Activated T-cell treated with anti-CD3 and anti-CD28 coated beads for 4 hours (primary cell): ENCODE measurements at places on chromosomes 12 and 14.

DNA sequence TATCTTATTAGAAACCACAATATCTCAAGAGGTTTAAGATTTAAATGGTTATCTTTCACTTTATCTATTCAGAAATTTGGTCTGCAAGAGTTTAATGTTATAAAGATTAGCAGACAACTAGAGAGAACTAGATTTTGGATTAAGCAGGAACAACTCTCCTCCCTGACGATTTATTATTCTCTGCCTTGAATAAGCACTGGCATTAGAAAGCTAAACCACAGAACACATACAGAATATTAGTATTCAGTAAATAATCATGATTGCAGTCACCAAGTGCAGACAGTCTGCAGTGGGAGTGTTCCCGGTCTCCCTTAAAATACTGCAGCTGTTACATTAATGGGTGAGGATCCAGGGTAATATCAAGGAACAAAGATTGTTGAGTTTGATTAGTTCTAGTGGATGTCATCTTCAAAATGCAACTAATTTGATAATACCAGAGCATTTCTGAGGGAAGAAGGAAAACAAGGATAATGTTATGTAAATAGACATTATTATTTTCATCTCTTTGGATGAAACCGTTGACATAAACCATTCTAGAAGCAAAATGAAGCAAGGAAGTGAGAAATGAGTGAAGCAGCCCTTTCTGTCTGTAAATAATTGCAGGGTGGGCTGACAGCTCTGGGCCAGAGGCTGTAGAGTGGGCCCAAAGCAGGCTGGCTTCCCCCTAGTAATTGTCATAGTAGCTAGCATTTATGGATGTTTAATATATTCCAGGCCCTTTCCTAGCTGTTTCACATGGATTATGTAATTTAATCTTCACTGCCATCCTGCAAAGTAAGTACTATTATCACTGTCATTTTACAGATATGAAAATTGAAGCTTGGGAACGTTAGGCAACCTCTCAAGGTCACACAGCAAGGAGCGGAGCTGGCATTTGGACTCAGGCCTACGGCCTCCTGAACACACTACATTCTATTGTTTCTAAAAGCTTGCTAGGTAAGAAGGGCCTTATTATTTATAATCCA, 79.4 kb downstream of the DYRK2 start:
- no peak for DNase-seq

- DNase-seq, result no peak
These were observed 36.0 kb upstream of the GLIPR1 start for GRCh38 chr12:75444429-75445136.

GRCh38 chr14:100714258-100714892, 12.3 kb upstream of the DLK1 start:
- no peak for DNase-seq

DNA sequence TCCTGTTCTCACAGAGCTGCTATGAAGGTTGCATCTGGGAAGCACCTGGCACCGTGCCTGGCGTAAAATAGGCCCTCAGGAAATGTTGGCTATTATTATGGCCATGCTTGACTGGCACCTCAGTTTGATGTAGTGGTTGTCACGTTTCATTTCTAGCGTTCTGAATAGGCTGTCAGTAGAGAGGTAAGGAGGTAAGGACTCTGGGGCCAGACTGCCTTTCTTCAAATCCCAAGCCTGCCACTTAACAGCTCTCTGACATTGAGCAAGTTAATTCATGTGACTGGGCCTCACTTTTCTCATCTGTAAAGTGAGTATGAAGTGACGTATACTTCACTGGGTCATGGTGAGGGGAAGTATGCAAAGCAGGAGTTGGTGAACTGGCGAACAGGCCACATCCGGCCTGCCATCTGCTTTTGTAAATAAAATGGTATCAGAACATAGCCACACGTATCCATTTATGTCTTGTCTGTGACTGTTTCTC, 196.2 kb downstream of the CACNA1C start:
- no peak for DNase-seq

DNA sequence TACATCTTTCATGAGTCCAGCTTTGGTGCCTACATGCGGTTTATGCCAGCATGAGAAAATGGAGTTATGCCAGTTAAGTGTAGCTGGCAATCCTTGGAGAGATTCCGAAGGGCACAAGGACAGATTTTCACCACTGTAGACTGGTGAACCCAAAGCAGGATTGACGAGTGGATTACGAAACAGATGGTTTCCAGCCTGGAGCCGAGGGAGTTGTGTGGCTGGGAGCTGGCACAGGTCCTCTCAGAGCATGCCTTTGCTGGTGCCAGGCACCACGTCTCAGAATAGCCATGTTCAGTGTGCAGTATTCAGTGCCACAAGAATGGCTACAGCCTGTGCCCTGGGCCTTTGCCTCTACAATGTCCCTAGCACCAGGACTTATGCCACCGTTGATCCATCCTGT, 13.2 kb downstream of the KCNH3 start:
- DNase-seq, result no peak

DNA sequence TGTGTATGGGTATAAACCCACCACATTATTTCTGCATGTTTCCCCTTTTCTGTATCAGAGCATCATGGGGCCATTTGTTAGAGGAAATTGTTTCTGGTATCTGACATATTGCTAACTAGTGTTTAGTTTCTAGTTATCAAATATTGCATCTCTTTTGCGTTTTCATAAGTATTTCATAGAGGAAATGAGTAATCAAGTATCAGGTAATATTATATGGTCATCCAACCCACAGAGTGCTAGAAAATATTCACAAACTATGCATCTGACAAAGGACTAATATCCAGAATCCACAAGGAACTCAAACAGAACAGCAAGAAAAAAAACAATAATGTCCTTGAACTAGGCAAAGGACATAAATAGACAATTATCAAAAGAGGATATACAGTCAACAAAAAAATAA, 258.9 kb upstream of the LRIG3 start:
- DNase-seq, result no peak

DNA sequence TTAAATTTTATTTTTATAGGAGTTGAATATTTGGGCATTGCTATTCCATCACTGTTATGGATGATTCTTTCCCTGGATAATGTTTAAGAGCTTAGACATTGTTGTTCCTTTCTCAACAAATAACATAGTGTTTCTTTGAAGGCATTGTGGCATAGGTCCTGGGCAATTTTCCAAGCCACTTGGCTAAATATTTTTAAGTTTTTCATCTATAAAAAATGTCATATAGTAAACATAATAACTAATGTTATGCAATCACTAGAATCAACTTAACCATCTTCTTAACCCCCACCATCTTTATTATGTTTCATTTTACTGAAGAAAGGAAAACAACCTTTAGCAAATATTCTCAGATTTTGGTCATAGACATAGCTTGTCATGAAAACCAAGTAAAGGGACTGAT, 600.6 kb upstream of the LMO3 start:
- DNase-seq, result no peak

GRCh38 chr12:2292560-2292959, 239.8 kb downstream of the CACNA1C start:
- no peak for DNase-seq

DNA sequence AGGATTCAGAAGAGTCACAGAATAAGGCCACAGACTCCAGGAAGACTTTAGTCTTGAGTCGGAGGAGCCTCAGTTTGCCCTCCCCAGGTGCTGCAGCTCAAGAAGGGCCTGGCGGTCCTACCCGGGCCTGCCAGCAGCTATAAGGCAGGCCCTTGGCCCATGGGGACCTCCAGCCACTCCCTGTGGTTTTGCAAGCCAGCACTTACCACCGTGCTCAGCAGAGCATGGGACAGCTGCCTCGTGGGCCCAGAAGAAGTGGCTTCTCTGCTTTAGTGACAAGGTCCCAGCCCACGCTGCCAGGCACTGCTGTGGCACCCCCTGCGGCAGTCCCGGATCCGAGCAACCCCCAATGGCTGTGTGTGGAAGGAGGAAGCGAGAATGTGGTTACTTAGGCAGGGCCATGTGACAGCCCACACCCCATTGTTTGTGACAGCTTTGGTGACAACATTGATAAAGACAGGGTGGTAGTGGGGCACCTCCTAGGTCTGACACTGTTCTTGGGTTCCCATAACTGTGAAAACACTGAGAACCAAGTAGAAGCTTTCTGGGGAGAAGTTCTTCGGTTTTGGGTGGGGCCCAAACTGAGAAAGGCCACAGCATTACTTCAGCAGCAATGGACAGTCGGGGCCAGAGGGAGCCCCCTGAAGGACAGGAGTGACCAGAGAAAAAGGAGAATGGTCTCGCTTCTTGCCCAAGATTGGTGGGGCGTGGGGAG, at the start of gene SELPLG:
Gene SELPLG (minus strand): TSS at position 361 of the 715 bp plus-strand sequence. CDS start 9,587 bp downstream, outside the sequence.
- peak; percentile 71 for DNase-seq

- DNase-seq, result no peak
These were observed 169.8 kb downstream of the CAPZA3 start for GRCh38 chr12:18907728-18908127.

- no peak for DNase-seq
These were observed 264.2 kb upstream of the AMIGO2 start for GRCh38 chr12:47343684-47344567.

- no peak for DNase-seq
These were observed 51.9 kb downstream of the TESPA1 start for GRCh38 chr12:54932691-54933090.

- no peak for DNase-seq
These were observed 54.3 kb downstream of the NINJ2 start for GRCh38 chr12:608921-609320.

DNA sequence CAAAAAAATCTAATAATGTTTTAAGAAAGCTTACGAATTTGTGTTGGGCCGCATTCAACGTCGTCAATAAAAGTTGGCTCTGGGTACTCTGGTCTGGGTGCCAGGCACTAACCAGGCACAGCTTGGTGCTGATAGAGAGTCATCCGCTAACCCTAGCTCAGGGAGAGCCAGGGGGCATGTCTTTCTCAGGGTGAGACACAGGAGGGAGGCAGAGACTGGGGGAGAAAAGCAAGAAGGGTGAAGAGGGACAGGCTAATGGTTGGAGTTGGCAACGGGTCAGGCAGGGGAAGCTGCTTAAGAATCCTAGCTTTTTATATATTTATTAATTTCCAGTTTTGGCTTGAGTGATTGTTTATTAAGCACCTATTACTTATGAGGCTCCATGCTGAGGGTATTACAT, 105.0 kb downstream of the CMKLR1 start:
- no peak for DNase-seq
